Upper lobe of left lung (tissue), 6 donors: ENCODE measurements at places on chromosomes 2 and 18. TPM values are rescaled to one million over a fixed set of nuclear protein-coding genes. Genes with fewer than 3 reads are reported as not detected.

The PHLPP1 gene
- 8.5 TPM for total RNA-seq

The TLX2 gene
- total RNA-seq, result not detected

The ZAP70 gene
- 9.8 TPM for total RNA-seq

The RNF152 gene
- total RNA-seq, result 21.3 TPM

The NT5C1B gene
- not detected for total RNA-seq

- no peak overlapping the region for H3K4me3 ChIP-seq
- no peak overlapping the region for H3K27ac ChIP-seq
- H3K27me3 ChIP-seq, result no peaks in the 10 kb centered on the region
- DNase-seq, result no peak
Measured at GRCh38 chr18:66931010-66931409, 327.1 kb upstream of the CDH19 start.

DNA sequence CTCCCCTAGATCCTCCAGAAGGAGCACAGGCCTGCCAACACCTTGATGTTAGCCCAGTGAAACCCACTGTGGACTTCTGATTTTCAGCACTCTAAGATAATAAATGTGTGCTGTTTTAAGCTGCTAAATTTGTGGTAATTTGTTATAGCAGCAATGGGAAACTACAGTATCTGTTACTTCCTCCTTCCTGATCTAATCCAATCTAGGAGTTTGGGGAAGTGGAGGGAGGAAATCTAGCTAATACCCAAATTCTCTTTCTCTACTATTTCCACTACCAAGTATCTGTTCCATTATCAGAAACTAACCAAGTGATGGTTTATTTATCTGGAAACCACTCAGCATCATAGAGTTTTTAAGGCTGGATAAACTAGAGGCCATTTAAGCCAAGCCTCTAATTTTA is 64.9 kb downstream of the AFF3 start:
- H3K27ac ChIP-seq, result no peak overlapping the region
- H3K27me3 ChIP-seq, result no peaks in the 10 kb centered on the region
- H3K4me1 ChIP-seq, result no peaks in the 10 kb centered on the region
- H3K4me3 ChIP-seq, result no peak overlapping the region
- no peak for DNase-seq
